ENCODE measurements at places on chromosomes 6 and 20.

DNA sequence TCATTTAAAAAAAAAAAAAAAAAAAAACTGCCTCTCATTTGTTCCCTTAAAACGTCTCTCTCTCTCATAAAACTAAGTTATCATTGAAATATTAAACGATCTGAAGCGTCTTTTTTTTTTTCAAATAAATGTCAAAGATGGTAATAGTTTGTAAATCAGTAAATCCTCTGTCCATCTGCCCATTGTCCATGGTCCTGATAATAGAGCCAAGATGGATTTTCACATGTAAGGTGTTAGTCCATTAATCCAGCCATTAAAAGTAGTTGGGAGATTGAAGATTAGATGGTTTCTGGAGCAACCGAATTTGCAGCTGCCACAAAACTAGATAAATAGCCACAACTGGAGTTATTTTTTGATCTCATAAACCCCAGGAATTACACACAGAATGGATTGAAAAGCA, 145.8 kb upstream of the SNX9 start:
- no peak for DNase-seq

DNA sequence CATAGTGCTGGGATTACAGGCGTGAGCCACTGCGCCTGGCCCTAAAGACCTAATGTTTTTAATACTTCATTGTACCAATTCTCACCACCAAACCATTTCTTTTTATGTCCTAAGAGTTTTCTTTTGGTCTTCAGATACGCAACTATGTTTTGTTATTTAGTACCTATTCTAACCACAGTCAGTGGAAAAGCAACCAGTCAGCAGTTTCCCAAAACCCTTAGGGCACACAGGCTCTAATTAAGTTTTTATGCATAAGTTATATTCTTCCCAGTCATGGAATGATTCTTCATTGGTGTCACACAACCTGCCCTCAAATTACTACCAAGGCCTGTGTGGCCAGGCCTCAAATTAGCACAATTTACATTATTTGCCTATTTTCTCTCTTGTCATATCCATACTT, 247.7 kb upstream of the KCNQ5 start:
- DNase-seq: no peak

DNA sequence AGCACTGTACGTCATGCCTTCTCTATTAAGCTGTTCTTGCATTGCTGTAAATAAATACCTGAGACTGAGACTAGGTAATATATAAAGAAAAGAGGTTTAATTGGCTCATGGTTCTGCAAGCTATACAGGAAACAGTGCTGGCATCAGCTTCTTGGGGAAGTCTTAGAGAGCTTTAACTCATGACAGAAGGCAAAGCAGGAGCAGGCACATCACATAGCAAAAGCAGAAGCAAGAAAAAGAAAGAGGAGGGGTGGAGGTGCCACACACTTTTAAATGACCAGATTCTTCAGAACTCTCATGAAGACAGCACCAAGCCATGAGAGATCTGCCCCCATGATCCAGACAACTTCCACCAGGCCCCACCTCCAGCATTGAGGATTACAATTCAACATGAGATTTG, 30.1 kb downstream of the CYB5R4 start:
- no peak for DNase-seq

- DNase-seq: no peak
Observed at GRCh38 chr6:41934278-41935192, 7.1 kb downstream of the CCND3 start.

DNA sequence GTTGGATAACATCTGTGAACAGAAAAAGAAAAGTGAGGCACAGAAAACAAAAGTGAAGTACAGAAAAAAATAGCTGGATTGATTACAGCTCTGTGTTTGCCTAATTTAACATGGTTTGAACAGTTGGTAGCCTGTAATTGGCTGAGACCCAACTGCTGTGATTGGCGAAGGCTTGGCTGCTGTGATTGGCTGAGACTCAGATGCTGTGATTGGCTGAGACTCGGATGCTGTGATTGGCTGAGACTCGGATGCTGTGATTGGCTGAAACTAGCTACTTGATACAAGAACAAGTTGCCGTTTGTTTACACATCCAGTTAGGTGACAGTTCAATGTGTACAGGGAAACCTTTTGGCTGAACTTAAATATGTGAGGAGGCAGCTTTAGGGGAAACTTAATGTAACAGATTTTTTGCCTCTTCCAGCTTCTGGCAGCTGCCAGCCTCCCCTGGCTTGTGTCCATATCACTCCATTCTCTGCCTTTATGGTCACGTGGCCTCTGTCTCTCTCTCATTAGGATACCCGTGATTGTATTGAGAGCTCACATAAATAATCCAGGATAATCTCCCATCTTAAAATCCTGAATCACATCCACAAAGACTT, 223.4 kb upstream of the FOXA2 start:
- no peak for DNase-seq

GRCh38 chr6:11353921-11354389, 121.5 kb upstream of the NEDD9 start:
- no peak for DNase-seq

GRCh38 chr6:162372106-162372505, 355.5 kb downstream of the PRKN start:
- no peak for DNase-seq

GRCh38 chr20:24998121-24998520, 5.6 kb upstream of the APMAP start:
- no peak for DNase-seq

- DNase-seq: no peak
Observed at GRCh38 chr6:83308833-83309232, 115.7 kb downstream of the RWDD2A start.

DNA sequence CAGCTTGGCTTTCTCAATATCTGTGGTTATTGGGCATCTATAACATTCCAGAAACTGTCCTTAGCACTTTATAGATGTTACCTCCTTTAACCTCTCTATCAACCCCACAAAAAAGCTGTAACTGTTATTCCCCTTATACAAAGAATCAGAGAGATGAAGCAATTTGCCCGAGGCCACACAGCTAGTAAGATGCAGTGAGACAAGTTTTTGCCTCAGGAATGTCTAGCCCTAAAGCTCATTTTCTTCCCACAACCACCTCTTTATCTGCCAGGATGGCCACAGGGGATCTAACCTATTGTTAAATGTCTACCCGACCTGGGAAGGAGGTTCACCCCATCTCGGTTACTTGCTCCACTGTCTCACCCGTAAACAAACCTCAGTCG, 31.9 kb upstream of the TCP11 start:
- DNase-seq: no peak

GRCh38 chr20:45101333-45101850, 465 bp upstream of the KCNS1 start:
- no peak for DNase-seq

- DNase-seq: peak; percentile 63
Observed at GRCh38 chr6:149474108-149474935, 10.5 kb downstream of the ZC3H12D start.

DNA sequence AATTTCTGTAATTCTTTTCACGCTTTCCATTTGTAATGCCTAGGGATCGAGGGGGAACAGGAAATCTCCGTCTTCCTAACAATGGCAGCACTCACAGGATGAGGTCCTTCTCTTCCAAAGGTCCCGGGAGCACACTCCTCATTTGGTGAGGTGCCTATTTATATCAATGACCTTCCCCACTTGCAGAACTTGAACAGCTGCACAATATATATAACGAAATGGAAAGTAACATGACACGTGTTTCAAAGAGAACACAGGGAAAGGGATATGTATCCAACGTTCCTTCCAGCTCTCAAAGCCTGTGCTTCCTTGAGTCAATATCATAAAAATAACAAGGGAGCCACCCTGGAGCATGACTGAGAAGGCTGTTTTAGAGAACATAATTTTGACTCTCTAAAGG, 78.6 kb upstream of the RBM24 start:
- no peak for DNase-seq

- DNase-seq: no peak
Observed at GRCh38 chr6:169210611-169211010, 43.0 kb downstream of the THBS2 start.

- no peak for DNase-seq
Observed at GRCh38 chr20:47241345-47241781, 115.1 kb downstream of the ZMYND8 start.

- DNase-seq: no peak
Observed at GRCh38 chr20:24657878-24658620, 188.6 kb downstream of the SYNDIG1 start.

DNA sequence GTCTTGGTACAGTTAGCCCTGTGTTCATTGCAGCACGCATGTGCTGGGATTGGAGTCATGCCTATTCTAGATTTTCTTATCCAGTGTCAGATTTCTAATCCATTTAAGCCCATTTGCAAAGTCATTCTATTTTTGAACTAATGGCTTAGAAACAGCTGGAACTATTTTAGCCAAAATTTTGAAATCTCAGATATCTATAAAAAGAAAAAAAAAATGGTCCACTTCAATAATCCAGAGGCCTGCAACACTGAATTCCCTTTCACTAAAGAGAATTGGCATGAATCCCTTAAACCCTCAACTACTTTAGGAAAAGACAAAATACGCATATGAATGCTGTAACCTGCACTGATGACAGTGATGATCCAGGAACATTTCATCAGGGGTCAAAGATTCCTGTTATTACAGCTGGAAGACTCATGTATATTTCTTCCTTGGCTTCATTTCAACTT, 1.5 kb downstream of the COL21A1 start:
- DNase-seq: no peak

DNA sequence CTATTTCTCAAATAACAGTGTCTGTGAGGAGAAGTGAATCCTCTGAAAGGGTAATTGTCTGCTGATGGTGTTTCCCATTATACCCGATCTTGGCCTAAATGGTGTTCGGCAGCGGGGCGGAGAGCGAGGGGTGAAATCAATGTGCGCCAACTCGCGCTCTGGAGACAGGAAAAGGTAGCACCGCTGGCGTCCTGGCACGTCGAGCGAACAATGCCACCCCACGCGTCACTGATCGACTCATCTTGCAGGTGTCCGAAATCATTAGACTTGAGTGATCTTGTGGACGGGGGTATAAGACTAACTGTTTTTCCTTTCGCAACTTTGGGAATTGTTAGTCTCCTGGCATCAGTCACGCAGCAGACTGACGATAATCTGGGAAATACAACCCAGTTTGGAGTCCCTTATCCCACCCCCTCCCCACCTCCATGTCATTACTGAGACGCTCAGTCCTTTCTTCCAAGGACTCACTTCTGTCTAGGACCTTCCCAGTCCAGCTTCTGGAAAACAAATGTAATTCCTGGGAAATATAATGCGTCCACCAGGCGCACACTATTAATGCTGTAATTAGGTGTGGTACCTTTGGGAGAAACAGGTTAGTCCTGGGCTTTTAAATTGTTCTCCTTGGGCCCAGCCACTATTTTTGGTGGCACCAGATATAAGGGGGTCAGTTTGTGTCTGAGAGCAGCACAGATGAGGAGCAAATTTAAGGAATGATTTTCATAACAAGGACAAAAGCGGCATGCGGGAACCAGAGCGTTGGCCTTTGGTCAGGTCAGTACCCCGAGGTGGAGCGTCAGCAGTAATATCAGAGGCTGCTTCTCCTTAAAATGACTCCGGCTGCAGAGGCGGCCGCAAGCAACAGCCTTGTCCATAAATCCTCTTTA, 2.3 kb downstream of the LINC00237 start:
- no peak for DNase-seq

DNA sequence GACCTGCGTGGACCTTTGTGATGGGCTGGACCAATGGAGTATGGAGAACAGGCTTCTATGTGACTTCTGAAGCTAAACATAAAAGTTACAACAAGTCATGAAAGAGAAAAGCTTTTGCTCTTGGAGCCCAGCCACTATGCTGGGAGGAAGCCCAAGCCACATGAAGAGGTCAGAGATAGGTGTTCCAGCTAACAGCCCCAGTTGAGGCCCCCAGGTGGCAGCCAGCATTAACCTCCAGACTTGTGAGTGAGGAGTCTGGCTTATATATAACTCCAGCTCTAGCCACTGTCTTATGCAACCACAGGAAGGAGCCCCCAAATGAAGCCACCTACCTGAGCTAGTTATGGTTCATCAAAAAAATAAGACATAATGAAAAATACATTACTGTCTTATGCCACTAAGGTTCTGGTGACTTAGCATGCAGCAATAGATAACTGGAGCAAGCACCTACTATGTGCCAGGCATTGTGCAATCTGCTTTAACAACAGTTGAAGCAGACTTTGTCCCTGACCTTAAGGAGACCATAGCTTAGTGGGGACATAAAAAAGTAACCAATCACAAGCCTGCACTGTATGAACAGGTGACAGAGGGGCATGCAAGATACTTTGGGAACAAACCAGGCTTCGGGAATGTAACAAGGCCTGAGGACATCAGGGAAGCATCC, 599.6 kb downstream of the PTPRT start:
- no peak for DNase-seq

- no peak for DNase-seq
Observed at GRCh38 chr6:166615059-166615770, 11.8 kb downstream of the RPS6KA2 start.

GRCh38 chr6:4896401-4896800, 107.4 kb downstream of the RPP40 start:
- DNase-seq: no peak

- DNase-seq: no peak
Observed at GRCh38 chr6:133326584-133326983, 85.4 kb downstream of the EYA4 start.

DNA sequence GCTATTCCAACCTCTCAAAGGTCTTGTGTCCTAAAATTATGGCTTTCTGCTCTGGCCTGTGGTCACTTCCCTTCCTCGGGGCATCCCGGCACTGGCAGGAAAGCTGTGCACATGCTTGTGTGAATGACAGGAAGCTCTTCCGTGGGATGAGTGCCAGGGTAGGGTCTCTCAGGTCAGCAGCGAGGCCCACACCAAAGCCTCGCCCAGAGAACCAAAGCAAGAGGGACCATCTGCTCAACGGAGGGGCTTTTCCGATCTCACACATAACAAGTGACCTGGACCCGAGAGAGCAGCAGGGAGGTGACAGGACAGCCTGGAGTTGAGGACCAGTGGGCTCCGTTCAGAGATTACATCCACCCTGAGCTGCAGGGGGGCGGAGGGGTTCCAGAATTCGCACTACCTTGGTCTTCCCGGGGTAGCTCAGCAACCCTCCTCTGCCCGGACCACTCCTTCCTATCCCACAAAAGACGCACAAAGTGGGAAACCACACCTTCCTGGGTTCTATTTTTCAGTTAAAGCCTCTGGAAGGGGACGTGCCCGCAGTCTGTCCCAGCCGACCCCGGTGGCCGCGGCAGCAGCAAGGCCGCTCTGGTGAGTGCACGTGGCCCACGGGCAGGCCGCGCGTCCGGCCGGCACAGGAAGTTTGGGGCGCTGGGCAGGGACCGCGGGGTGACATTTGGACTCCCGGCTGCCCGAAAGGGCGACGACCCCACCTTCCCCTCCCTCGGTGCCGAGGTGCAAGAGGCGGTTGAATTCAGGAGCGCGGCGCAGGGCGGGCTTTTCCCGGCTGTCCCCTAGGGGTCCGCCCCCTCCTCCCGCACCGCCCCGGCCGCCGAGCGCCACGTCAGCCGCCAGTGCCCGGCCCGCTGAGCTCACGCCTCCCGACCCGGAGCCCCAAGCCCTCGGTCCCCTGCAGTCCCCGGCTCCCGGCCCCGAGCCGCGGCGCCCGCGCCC, 988 bp downstream of the TXNDC5 start:
- DNase-seq: peak; percentile 90

GRCh38 chr20:47007826-47008655, 113.4 kb downstream of the EYA2 start:
- no peak for DNase-seq

Data from iPS-NIHi11 (cell line).